CD4-positive, alpha-beta T cell treated with Interleukin-4 for 4 hours (primary cell): ENCODE measurements at places on chromosomes 7 and 10.

DNA sequence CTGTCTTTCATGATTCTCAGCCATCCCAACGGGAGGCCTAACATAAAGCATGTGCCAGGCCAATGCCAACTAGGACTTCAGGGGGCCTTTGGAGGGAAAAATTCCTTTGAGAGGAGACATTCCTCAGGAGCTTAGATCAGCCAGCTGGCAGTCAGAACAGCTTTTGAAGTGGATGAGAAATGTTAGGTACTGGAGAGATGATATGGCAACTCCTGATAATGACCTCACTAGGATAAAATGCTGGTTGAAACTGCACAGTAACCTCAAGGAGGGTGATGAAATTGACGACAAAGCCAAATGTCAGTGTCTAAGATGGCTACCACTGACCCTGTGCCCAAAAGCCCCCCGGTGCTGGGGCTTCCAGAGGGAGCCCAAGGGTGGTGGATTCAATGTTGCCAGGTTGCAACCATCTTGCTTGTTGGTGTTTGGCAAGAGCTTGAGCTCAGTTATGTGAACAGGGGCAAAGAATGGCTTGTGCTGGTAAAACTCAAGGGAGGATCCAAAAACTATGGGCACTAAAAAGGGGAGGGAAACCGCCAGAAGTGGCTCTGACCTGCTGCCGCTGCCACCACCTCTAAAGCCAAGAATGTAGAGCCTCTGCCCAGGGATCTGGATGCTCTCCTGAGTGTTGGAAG, 121.2 kb downstream of the UBE2H start:
- no peak for DNase-seq

- DNase-seq: no peak
Measured at GRCh38 chr10:88045096-88045495, 181.7 kb downstream of the PTEN start.

GRCh38 chr7:154928136-154929005, 74.6 kb downstream of the PAXIP1 start:
- peak; percentile 97 for DNase-seq

DNA sequence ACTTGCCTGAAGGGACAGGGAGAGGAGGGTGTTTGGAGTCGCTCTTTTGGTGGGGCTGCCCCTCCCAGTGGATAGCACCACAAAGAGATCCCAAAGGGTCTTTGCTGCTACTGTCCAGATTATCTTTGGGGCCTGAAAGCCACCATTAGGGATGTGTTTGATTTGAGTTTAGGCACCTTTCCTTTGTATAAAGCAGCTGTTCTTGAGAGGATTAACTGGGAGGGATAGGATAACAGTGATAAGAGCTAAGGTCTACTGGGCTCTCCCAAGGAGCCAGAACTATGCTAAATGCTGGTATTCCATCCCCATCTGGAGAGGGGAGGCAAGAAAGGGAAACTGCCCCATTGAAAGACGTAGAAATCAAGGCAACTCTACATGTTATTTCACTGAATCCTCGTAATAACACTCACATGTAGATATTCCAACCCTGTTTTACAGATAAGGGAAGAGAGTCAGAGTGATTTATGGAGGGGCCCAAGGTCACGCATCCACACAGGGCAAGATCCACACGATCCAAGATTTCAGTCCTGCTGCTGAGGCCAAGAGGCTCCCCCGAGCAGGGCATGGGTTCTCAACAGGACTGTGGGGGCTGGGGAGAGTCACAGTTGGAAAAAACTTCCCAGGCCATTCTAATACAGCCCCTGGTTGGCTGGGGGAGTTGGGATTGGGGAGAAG, 11.1 kb upstream of the TCF7L2 start:
- DNase-seq: no peak
